A549 treated with CORT108297 at 1 μM for 4 hours (cell line): ENCODE measurements at places on chromosomes 12 and 14. TPM values are rescaled to one million over a fixed set of nuclear protein-coding genes. Genes with fewer than 3 reads are reported as not detected.

Gene CFAP54
- 1.2 to 1.7 TPM (median 1.5 TPM) in 5 replicates for total RNA-seq

Gene TMBIM6
- total RNA-seq = 411 to 501 TPM (median 491 TPM) in 5 replicates

Gene COCH
- total RNA-seq = 21.4 to 26.9 TPM (median 24.2 TPM) in 5 replicates

Gene PTPRO
- 0.02 to 0.09 TPM (median 0.05 TPM) in 4 of 5 replicates, not detected in the other for total RNA-seq

Gene PRPF40B
- total RNA-seq = 5.6 to 9.4 TPM (median 7.4 TPM) in 5 replicates

Gene ART4
- total RNA-seq = 0.09 TPM in 1 of 5 replicates, not detected in the others

Gene CTSG
- total RNA-seq = not detected in 5 replicates

Gene SLC7A8
- total RNA-seq = 0.47 to 0.73 TPM (median 0.55 TPM) in 5 replicates

Gene TTC7B
- 16.7 to 22.3 TPM (median 21.1 TPM) in 5 replicates for total RNA-seq

Gene MYF6
- not detected in 5 replicates for total RNA-seq

Gene AKAP5
- 0.29 to 0.41 TPM (median 0.40 TPM) in 5 replicates for total RNA-seq

Gene PLA2G1B
- total RNA-seq = 0.24 TPM in 1 of 5 replicates, not detected in the others

Gene SLC17A8
- 0.07 TPM in 1 of 5 replicates, not detected in the others for total RNA-seq

Gene KLHDC1
- total RNA-seq = 0.17 to 0.46 TPM (median 0.36 TPM) in 5 replicates

Gene PHC1
- total RNA-seq = 8.2 to 11.9 TPM (median 10.8 TPM) in 5 replicates

Gene LRP1
- total RNA-seq = 15.9 to 22.7 TPM (median 18.3 TPM) in 5 replicates
